ENCODE measurements at places on chromosomes 6 and 20. TPM values are rescaled to one million over a fixed set of nuclear protein-coding genes. Genes with fewer than 3 reads are reported as not detected.

DNA sequence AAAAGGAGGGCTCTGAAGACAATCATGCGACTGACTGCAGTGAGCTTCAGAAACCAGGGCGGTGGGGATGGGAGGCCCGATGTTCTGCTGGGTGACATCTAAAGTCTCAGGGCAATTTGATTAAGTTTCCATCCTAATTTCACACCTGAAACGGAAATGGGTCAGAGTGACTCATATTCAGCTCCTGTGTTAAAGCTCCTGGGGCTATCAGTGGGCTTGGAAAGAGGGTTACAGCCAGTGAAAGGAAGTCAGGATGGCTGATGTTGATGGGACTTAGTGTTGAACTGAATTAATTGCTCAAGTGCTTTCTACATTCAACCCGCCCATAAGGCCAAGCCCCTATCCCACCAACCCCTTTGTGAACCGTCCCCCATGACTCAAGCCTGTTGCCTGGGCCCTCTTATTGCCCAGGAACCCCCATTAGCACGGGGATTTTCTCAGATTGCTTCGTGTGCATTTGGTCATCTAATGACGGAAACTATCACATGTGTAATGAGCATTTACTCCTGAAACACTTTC lies 47.1 kb upstream of the TBC1D7 start:
- no peak for DNase-seq
- no peaks in the 10 kb centered on the region for H3K27me3 ChIP-seq
- H3K36me3 ChIP-seq, result no peaks in the 10 kb centered on the region
- no peak overlapping the region for H3K27ac ChIP-seq
- no peak overlapping the region for H3K4me3 ChIP-seq
- no peaks in the 10 kb centered on the region for H3K4me1 ChIP-seq

GRCh38 chr6:136175873-136176272 lies 74.2 kb downstream of the MTFR2 start:
- 0 out of 2 replicates have a peak, but pooled peaks cover 2% of the 10 kb centered on the region for H3K36me3 ChIP-seq
- no peaks in the 10 kb centered on the region for H3K27me3 ChIP-seq
- H3K4me3 ChIP-seq, result no peak overlapping the region
- no peak for DNase-seq
- H3K27ac ChIP-seq, result no peak overlapping the region
- H3K4me1 ChIP-seq, result no peaks in the 10 kb centered on the region

- no peaks in the 10 kb centered on the region for H3K36me3 ChIP-seq
- H3K4me3 ChIP-seq, result no peak overlapping the region
- no peaks in the 10 kb centered on the region for H3K27me3 ChIP-seq
- peaks cover 6% of the 10 kb centered on the region for H3K4me1 ChIP-seq
- H3K27ac ChIP-seq, result no peak overlapping the region
These were observed 143.6 kb downstream of the MRPL14 start for GRCh38 chr6:43983632-43984031.

- H3K27ac ChIP-seq, result peak within 1 kb of the TSS; percentile 97
- peak within 1 kb of the TSS; percentile 98 for H3K4me3 ChIP-seq
These were observed at the start of gene GID8 for GRCh38 chr20:62938105-62938888. GID8 (plus strand) TSS chr20:62938147; CDS start chr20:62941503, 3,356 bp downstream.

GRCh38 chr20:53737396-53738038 lies 143.9 kb upstream of the ZNF217 start:
- no peaks in the 10 kb centered on the region for H3K27me3 ChIP-seq
- peak; percentile 50 for DNase-seq
- peak overlapping the region; percentile 66 for H3K4me3 ChIP-seq
- no peaks in the 10 kb centered on the region for H3K36me3 ChIP-seq
- H3K27ac ChIP-seq, result peak overlapping the region; percentile 95

DNA sequence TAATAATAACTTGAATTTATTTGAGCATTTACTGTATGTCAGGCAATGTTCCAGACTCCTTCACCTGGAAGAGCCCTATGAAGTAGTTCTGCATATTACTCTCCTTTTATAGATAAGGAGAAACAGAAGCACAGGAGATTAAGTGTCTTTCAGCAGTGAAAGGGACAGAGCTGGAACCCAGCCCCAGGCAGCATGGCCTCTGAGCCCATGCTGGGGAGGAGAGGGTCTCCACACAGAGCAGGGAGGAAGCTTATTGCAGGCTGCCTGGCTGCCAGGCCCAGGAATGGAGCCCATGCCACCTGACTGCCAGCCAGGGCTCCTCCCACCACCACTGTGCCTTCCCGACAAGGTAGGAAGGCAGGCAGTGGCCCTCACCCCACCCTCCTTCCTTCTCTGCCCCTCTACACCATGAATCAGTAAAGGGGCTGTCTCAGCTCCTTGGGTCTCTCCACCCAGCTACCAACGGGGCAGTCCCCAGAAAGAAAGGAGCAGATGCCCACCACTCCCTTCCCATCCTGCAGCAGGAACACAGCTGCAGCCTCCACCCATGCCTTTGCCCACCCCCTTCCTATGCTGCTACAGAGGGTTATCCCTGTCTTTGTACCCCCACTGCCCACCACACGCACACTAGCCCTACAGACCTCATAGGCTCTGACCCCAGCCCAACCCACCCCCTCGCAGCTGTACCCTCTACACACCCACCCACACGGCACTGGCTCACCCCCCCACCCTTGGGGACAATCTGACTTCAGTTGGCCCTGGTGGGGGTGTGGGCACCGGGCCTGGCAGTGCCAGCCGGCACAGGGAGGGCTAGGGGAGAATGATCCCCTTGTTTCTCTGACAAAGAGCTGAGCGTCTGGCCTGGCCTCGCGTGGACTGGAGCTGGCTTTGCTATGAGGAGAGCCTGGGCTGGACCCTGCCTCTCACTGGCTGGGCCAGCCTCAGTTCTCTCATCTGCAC lies 41.8 kb downstream of the TFEB start:
- H3K36me3 ChIP-seq, result no peaks in the 10 kb centered on the region
- H3K27ac ChIP-seq, result no peak overlapping the region
- peaks cover 21% of the 10 kb centered on the region for H3K4me1 ChIP-seq
- no peak overlapping the region for H3K4me3 ChIP-seq
- no peak for DNase-seq

The FOXC1 gene
- polyA plus RNA-seq, result 3.5 TPM
